Stimulated activated CD8-positive, alpha-beta memory T cell treated with anti-CD3 and anti-CD28 coated beads, Interleukin-15, amount 100 ng/mL, for 48 hours (primary cell): ENCODE measurements at places on chromosomes 6 and 20.

GRCh38 chr20:55882910-55883309, 122.4 kb downstream of the CBLN4 start:
- DNase-seq, result no peak

DNA sequence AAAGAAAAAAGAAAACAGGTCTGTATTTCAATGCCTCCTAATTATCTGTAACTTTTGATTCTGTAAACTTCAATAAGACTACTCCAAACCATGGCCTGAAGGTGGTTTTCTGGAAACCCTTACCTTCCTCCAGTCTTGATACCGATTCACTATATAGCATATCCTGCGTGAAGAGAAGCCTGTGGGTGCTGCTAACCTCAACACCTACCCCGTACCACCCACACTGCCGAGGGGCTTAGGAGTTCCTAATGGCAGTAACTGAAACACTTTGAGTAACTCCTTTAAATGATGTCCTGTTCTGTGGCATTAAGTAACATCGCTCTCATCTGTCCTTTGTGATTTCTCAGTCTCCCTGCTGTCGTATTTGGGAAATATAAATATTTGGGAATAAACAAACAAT, 104.5 kb upstream of the CARMIL1 start:
- no peak for DNase-seq

- DNase-seq, result no peak
These were observed 263.0 kb downstream of the ARID1B start for GRCh38 chr6:157040191-157040590.

DNA sequence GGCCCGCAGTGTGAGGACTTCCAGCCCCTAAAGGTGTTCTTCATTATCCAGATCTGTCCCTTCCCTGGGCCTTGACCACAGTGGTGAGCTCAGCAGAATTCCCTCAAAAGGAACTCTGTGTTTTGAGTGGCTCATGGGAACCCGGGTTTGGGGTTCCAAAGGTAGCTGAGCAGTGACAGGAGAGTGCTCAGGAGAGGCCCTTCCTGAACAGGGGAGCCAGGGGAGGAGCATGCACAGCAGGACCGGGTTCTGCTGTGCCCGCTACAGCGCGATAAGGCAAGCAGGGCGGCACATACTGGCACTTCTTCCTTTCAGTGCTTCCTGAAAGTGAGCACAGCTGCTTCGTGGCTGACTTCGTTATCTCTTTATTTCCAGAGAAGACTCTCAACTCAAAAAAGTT, 88.3 kb downstream of the SSR1 start:
- no peak for DNase-seq

DNA sequence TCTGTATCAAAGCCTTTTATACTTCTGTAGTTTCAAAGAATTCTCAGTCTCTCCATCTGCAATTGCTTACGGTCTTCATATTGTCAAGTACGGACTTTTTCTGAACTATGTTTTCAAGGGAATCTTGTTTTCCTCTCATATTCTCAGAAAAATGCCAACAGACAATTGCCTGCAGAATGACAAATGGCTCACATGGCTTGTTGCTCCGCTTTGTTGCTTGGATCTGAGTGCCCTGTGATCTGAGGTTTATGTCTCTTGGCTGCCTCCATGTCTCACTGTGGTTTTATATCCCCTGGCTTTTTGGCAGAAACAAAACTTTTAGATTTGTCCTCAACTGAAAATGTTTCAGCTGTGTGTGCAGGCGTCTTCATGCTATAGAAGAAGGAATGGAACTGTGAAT, 285.4 kb upstream of the CHD6 start:
- no peak for DNase-seq

- DNase-seq, result no peak
These were observed 112.8 kb downstream of the ARHGAP18 start for GRCh38 chr6:129597023-129597713.

DNA sequence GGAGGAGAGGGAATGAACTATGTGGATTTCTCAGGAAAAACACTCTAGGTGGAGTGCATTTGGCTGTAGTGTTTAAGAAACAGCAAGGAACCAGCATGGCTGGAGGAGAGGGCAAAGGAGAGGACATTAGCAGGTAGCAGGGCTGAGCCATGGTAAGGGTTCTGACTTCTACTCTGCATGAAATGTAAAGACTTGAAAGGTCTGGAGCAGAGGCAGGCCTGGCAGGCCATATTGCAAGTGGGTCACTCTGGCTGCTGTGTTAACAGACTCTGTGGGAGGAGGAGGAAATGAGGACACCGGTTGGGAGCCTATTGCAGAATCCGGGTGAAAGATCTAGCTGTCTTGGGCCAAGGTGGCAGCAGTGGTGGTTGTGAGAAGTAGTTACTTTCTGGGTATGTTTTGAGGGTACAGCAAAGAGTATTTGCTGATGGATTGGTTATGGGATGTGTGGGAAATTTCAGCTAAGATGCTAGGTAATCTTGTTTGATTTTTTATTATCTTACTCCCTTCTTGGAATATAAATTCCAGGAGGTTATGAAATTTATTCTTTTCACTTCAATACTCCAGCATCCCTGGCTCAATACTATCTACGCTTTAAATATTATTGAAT, 115.9 kb upstream of the BCLAF1 start:
- no peak for DNase-seq

- DNase-seq, result no peak
These were observed 99.2 kb upstream of the TMEM181 start for GRCh38 chr6:158460602-158461169.

DNA sequence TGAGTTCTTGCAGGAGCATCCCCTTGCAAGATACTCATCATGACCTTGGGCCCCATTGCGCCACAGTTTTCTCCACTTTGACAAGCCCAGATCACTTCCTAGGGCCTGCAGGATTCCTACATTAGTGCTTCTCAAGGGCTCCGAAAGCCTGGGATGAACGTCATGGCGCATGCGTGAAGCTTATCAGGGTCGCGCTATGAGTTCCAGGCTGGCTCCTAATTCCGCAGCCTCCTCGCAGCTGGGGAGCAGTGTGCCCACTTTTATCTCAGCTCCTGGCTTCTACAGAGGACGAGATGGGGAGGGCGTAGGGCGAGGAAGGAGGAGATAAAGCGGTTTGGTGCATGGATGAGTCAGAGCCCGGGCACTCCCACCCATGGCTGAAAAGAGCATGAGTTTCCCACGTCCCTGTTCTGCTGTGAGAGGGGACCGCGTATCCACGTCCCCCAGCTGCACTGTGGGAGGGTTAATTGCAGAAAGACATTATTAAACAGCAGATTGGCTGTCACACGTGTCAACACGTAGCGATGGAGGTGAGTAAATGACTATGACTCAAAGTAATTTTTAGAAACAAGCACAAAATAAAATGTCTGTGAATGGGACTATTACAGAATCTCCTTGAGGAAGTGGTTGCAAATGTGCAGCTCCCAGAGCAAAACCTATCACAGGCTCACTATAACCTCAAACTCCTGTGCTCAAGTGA, 72.9 kb upstream of the DSP start:
- DNase-seq, result peak; percentile 7

GRCh38 chr20:54820392-54820791, 345.0 kb downstream of the DOK5 start:
- DNase-seq, result no peak

DNA sequence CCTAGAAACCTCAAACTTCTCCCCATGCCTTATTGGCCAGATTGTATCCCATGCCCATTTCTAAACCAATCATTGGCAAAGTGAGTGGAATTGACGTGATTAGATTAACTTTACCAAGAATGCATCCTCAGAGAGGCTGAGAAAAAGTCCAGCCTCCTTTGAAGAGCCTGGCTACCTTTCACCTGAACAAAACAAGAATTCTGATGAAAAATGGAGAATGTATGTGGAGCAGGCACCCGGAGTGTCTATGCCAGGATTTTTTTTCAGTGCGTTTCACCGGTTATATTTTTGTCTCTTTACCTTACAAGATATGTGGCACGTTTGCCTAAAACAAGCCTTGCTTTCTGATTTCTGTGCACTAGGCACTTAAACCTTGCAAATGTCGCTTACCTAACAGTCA, 6.1 kb upstream of the TRAM2 start:
- DNase-seq, result no peak

DNA sequence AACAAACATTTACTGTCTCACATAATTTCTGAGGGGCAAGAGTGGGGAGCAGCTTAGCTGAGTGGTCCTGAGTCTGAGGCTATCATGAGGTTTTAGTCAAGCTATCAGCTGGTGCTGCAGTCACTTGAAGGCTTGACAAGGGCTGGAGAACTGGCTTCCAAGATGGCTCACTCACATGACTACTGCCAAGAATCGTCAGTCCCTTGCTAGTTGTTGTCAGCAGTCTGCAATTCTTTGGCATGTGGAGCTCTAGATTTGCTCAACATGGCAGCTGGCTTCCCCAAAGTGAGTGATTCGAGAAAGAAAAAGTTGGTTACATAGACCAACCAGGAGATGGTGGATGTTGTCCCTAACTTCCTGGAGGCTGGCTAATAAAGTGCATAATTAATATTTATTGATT, 2.8 kb upstream of the LRRC1 start:
- no peak for DNase-seq

GRCh38 chr6:106142876-106143431, 56.8 kb downstream of the PRDM1 start:
- no peak for DNase-seq

GRCh38 chr20:14521436-14521835, 184.0 kb upstream of the FLRT3 start:
- DNase-seq, result no peak

- no peak for DNase-seq
These were observed 15.6 kb upstream of the STX11 start for GRCh38 chr6:144134737-144135136.

DNA sequence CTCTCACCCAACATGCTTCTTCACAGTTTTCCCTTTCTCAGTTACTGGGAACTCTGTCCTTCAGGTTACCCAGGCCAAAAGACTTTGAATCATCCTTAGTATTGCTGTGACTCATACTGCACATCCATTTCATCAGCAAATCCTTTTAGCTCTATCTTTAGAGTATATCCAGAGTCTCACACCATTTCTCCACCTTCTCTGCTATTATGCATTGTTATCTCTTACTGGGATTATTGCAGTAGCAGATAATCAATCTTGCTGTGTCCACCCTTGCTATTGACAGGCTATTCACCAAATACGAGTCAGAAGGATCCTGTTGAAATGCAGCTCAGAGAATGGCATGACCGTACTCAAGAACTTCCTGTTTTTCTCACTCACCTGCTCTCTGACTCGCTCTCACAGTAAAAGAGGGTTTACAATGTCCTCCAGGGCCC, 57.3 kb downstream of the BCKDHB start:
- no peak for DNase-seq

DNA sequence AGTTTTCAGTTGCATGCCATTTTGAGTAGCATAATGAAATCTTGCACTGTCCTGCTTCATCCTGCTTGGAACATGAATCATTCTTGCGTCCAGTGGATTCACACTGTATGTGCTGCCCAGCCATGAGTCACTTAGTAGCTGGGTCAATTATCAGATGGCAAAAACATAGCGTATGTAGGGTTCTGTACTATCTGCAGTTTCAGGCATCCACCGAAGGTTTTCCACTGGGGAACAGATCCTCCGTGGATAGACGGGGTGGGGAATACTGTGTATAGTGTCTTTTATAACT, 61.4 kb downstream of the IL22RA2 start:
- DNase-seq, result no peak

GRCh38 chr6:117417851-117418250, 7.9 kb downstream of the ROS1 start:
- no peak for DNase-seq

DNA sequence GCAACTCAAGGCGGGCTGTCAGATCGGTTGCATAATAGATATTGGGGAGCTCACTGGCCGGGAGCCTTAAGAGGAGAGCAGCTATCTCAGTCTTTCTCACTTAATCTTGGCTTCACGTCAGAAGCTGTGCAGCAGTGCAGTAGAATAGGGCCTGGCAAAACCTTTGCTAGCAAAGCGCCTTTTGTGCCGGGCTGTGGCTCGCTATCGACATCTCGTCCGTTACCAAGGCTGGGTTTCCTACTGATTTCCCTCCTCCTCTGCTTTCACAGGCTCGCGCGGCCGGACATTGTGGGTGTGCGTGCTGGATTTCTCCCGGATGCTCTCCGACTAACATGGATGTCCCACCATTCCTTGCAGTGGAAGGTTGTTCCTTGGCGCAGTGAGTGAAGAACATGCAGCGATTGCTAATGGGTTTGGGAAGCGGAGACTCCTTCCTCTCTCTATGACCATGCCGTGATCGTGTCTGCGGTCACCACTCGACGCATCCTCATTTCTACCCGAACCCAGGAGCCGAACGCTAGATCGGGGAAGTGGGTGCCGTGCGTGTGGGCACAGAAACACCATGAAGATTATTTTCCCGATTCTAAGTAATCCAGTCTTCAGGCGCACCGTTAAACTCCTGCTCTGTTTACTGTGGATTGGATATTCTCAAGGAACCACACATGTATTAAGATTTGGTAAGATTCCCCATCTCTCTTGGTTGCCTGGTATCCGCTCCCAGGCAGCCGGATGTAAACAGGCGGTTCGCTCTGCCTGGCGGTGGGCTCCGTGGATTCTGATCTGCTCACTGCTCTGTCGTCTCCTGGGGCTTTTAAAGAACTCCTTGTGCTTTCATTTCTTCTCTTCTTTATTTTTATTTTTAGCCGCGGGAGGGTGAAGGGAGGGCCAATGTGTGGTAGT, 5.5 kb downstream of the GRIK2 start:
- DNase-seq, result no peak

- DNase-seq, result no peak
These were observed 378.7 kb upstream of the HSF2 start for GRCh38 chr6:122020588-122021264.

DNA sequence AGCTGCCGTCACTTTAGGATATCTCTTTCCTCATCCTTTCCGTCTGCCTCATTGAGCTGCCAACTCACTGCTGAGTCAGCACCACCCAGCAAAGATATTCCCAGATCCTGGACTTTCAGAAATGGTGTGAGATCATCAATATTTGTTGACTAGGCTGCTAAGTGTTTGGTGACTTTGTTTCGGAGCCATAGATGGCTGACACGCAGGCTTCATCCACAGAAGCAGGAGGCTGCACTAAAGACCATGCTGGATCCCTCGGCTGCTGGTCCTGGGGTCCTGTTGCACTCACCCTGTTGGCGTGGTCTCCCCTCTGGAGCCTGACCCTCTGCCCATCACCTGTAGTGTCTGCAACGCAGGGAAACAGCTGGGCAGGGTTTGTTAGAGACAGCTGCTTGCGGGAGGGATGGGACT, 96.5 kb downstream of the ERMARD start:
- DNase-seq, result no peak

DNA sequence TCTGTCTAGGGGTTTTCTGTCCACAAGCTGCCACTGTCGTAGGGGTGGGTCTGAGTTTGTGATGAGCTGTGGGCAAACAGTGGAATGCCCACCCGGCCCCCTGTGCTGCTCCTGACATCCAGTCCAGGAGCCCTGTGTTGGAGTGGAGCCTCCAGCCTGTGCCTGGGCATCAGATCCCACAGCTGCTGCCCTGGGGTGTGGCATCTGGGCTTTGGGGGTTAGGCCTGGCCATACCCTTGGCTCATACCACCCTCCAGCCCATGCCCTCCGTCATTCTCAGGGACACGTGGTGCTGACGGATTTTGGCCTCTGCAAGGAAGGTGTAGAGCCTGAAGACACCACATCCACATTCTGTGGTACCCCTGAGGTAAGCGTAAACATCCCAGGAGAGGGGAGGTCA, 12.9 kb downstream of the SGK2 start:
- no peak for DNase-seq

GRCh38 chr6:125995972-125996580, 9.7 kb downstream of the TRMT11 start:
- peak; percentile 42 for DNase-seq

GRCh38 chr20:56200456-56200855, 48.1 kb upstream of the MC3R start:
- no peak for DNase-seq
